ENCODE measurements at places on chromosomes 6 and 20.

DNA sequence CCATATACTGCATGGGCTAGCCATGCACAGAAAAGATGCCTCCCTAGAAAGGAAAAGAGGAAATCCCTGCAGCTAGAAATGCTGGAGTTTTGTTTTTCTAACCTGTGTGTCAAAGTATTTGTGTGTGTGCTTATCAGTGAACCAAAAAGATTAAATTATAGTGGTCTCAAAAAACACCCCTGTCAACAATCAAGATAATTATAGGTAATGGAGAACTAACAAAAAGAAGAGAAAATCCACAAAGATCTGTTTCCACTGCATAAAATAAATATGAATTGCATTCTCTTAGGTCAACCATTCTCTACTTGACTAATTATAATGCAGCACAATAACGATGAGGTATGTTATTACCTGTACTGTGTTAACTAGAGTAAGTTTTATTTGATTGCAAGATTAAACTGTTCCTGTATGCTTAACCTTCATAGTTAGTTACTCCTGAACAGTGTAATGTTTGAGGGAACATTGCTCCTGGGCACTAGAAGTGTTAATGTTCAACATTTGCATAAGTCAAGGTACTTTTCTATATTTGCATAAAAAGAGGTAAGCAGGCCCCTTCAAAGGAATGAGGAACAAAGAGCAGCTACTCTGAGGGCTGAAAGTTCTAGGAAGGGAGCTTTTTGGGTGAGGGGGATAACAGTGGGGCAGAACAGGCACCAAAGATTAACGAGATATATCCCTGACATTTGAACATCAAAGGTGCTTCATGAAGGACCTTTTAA is 212.1 kb downstream of the BTBD9 start:
- no peak for DNase-seq

DNA sequence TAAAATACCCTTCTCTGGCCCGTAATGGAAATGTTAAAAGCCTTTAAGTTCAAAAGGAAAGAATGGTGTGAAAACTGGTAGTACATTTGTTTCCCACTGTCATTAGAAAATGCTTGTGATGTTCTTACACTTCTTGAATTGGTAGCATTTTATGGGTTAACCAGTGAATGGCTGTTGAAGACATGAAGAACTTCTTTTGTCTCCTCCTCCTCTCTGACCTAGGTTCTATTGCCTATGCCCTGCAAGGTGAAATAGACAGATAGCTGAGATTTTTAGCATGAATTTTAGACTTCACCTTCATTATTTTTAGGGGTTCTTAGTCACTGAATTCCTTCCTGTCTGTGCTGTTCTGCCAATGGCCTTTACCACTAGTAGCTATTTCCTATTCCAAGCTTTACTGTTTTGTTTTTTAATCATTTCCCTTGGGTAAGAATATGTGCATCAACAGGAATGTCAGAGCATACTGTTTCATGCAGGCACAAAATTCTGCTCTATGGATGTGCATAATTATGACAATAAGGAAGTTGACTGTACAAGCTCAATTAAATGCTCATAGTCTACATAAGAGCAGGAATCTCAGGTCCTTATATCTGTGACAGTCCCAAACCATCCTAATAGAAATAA is 4.9 kb downstream of the TNFAIP3 start:
- DNase-seq = no peak

- DNase-seq = no peak
Observed at GRCh38 chr20:62708591-62709536, at the start of gene NTSR1. Gene NTSR1 (plus strand): TSS chr20:62708836. CDS start chr20:62709208, 372 bp downstream.

DNA sequence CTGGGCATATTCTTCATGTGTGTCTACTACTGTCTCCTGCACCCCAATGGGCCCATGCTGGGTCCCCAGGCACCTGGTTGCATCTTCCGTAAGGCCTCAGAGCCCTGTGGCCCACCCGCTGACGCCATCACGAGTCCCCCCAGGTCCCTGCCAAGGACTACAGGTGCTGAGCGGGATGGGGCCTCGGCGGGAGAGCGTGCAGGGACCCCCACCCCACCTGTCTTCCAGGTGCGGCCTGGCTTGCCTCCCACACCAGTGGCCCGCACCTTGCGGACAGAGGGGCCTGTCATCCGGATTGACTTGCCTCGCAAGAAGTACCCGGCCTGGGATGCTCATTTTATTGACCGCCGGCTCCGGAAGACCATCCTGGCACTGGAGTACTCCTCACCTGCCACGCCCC is 13.2 kb upstream of the CCM2L start:
- DNase-seq = no peak

DNA sequence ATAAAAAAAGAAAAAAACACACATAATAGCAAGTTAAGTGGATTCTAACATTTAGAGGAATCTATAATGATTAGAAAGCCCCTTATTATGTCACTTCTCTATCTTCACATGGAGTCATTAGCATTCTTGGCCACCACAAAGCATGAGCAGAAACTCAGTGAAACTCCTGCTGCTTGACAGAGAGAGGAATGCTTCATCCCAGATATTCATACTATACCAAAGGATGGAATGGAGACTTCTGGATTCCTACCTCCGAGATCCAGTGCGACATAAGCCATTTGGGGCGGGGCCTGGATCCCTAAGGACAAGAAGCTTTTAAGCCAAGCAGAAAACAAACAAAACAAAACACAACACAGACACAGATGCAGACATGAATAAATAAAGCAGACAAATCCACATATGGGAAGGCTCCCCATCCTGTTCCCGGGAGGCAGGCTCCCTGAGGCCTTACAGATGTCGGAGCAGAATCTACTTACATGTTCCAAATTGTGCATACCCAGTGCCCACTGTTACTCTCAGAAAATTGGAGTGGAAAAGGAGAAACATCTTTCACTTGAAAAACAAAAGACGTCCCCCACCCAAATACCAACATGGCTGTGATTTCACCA is 727.3 kb downstream of the MAFB start:
- no peak for DNase-seq

DNA sequence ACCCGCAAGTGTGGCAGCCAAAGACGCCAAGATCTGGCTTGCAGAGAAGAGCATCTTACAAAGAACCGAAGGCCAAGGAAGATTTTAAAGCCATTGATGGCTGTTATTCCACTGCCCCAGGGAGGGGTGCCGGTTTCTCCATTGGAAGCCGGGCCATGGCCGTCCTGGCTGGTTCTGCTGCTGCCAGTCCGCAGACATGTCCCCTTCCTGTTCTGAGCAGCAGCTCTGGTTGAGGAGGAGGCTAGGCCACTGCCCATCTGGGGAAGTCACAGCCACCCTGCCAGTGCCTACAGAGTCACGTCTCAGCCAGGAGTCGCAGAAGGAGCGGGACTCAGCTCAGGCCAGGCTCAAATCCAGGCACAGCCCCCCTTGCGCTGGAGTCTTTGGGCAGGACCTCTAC is 42.6 kb upstream of the MRGBP start:
- no peak for DNase-seq

DNA sequence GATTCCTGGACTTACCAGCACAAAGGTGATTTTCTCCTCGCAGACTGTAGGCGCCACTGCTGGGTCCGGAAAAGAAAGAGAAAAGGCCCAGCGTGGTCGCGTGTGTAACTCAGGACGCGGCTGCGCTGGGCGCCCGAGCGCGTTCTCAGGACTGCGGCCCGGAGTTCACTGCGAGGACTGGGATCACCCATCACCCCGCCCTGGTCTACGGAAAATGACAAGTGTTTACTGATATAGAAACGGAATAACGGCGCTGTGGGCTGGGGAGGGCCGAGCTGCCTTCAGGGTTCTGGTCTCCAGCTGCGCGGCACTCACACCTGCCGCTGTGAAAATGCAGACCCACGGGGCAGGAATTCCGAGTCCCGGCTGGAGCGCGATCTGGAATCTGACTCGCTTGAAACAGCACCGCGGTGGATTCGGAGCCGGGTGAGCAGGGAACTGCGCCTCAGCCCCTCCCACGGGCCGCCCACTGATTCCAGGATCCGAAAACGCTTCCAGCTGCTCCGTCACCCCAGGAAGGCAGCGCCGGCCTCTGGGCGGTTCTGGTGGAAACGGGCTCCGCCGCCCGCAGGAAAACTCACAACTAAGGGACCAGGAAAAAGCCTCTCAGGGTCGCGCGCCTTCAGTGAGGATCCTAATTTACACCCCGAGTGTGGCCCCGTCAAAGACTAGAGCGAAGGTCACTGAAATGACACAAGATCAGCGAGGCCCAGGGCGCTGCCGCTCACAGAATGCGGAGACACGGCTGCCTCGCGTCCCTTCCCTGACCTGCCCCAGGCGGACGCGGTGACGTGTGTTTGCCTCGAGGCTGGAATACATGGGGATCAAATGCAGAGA is 34.5 kb downstream of the HLA-A start:
- DNase-seq = peak; percentile 60

- no peak for DNase-seq
Observed at GRCh38 chr20:9523636-9524035, 9.2 kb downstream of the LAMP5 start.

DNA sequence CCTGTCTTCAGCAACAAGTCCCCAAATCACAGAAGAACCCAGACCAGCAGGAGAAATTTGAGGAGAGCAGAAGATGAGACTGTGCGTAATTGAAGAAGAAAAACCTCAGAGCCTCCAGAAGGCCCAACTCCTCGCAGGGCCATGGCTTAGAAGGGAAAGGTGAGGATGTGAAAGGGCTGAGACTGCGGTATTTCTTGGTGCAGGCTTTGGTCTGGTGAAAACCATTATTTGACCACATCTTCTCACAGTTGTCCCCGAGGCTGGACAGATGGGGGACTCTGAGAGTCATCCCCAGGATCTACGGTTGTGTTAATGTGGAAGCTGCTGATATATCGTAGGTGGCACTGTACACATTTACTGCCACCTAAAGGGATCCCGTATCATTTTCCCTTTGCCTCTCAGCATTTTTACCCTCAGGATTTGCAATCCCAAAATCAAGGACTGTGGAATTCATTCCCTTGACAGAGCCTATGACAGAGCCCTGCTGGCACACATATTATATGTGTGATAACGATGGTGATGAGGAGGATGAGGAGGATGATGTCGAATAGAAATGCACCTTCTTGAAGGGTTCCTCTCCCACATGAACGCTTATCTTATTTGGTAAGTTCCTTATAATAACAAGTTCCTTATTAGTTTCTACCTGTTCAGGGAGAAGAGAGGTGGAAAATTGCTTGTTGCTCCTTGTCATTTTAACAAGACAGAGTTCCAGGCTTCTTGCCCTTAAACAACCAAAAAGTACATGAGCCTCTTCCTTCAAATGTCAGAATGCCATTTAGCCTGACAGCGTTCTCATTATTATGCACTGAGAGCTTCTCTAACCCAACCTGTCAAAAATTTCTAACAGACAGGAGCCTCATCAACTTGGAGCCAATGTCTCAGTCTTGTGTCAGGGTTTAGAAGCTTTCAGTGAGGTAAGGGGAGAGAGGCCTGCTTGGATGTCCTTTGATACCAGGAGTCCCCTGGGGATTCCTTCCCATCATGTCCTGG is 135.8 kb downstream of the PXDC1 start:
- DNase-seq = no peak

GRCh38 chr6:149060985-149061760 is 256.3 kb upstream of the TAB2 start:
- no peak for DNase-seq

GRCh38 chr6:73734832-73735453 is 38.9 kb downstream of the CD109 start:
- no peak for DNase-seq

GRCh38 chr20:21162631-21163030 is 36.7 kb downstream of the KIZ start:
- DNase-seq = no peak

DNA sequence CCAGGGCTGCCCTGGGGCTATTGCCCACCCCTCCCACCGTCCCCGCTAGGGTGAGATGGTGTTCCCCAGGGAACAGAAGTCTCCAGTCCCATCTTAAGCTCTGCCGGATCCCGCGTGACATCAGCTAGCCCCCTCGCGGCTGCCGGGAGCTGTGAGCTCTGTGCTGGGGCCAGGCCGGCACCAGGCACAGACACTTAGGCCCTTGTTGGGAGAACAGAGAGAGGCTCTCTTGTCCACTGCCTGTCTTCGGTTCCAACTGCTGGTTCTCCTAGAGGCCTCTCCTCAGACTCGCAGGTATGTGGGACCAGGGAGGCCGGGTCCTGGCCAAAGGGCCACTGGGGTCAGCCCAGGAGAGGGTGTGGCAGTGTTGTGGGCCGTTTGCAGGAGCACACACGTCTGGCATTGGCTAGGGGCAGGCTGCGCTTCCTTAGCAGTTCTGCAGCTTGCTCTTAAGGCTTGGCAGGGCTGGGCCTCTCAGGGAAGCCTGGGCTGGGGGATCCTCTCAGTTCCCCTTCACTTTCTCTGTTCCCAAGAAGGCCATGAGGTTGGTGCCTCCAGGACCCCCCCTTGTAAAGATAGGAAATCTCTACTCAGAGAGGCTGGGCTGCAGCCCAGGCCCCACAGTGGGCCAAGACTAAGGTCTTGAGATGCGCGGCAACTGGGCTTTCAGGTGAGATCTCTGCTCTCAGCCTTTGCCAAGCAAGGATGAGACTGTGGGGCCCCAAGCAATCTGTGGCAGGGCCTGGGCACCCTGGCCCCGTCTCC is 6.3 kb downstream of the SGK2 start:
- DNase-seq = no peak

GRCh38 chr6:112899541-112899940 is 552.4 kb downstream of the RFPL4B start:
- DNase-seq = no peak

- no peak for DNase-seq
Observed at GRCh38 chr6:41159415-41160082, 3.4 kb downstream of the TREM2 start.

- DNase-seq = peak; percentile 6
Observed at GRCh38 chr6:118750143-118750542, 98.8 kb upstream of the CEP85L start.

DNA sequence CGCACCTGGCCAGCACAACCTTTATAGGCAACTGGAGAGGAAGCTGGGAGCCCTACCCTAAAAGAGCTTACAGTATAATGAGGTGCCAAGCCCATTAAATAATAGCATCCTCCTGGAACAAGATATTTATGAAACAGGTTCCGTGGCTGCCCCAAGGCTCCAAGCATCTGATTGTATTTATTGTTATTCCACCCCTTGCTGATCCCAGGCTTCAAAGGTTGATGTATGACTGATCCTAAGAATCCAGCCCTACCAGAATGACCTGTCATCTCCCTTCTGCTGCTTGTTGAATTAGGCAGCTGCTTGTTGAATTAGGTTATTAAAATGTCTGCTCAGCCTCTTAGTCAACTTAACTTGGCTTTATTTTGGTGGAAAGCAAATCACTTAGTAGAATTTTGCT is 35.2 kb upstream of the SASH1 start:
- no peak for DNase-seq

DNA sequence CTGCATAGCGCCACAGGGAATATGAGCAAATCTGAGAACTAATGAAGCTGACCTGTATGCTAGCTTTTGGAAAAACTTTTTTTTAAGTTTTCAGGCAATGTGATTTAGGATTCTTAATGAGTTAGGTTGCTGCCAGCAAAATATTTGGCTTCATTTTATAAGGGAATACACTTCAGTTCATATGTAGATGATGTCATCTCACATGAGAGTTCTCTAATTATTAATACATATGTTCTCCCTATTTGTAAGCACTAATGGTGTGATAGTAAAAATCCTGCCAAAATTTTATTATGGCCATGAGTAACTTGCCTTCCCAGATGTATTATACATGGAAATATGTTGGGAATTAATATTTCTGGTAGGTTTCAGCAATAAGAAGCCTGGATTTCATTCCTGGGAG is 573.8 kb downstream of the EPM2A start:
- no peak for DNase-seq

Data from activated CD4-positive, alpha-beta T cell treated with anti-CD3 and anti-CD28 coated beads, Interleukin-2, amount 50 U/mL, for 16 hours (primary cell).